ENCODE measurements at places on chromosomes 7 and 10.

- H3K27me3 ChIP-seq = no peaks in the 10 kb centered on the region
- no peak for DNase-seq
- no peaks in the 10 kb centered on the region for H3K4me1 ChIP-seq
- no peaks in the 10 kb centered on the region for H3K36me3 ChIP-seq
Observed at GRCh38 chr7:16648551-16648950, 2.6 kb downstream of the BZW2 start.

- peaks cover 6% of the 10 kb centered on the region for H3K27me3 ChIP-seq
- H3K4me3 ChIP-seq = no peak overlapping the region
- H3K27ac ChIP-seq = no peak overlapping the region
Observed at GRCh38 chr7:64180989-64181388, 26.0 kb upstream of the ZNF735 start.

- no peak overlapping the region for H3K4me3 ChIP-seq
- H3K27ac ChIP-seq = no peak overlapping the region
- no peaks in the 10 kb centered on the region for H3K27me3 ChIP-seq
- DNase-seq = no peak
- H3K36me3 ChIP-seq = no peaks in the 10 kb centered on the region
Observed at GRCh38 chr7:117698018-117698417, 175.2 kb downstream of the CTTNBP2 start.

- no peaks in the 10 kb centered on the region for H3K4me1 ChIP-seq
- H3K4me3 ChIP-seq = no peak overlapping the region
- H3K27ac ChIP-seq = no peak overlapping the region
- no peak for DNase-seq
Observed at GRCh38 chr7:43220250-43220649, 107.8 kb downstream of the HECW1 start.

- DNase-seq = no peak
- no peaks in the 10 kb centered on the region for H3K36me3 ChIP-seq
- H3K27me3 ChIP-seq = no peaks in the 10 kb centered on the region
- H3K4me3 ChIP-seq = no peak overlapping the region
Observed at GRCh38 chr10:112784022-112784461, 166.0 kb upstream of the TCF7L2 start.

GRCh38 chr7:1586126-1586826, 16.4 kb upstream of the PSMG3 start:
- H3K4me1 ChIP-seq = no peaks in the 10 kb centered on the region
- H3K27me3 ChIP-seq = peaks cover 2% of the 10 kb centered on the region
- H3K36me3 ChIP-seq = no peaks in the 10 kb centered on the region
- no peak overlapping the region for H3K27ac ChIP-seq
- no peak for DNase-seq

Measured in sigmoid colon (tissue), 7 donors.